ENCODE measurements at places on chromosomes 5 and 9. TPM values are rescaled to one million over a fixed set of nuclear protein-coding genes. Genes with fewer than 3 reads are reported as not detected.

Gene TPPP
- total RNA-seq, result 0.11 TPM

Gene ANKDD1B
- total RNA-seq, result 0.48 TPM

Gene SOHLH1
- not detected for total RNA-seq

Gene MYMK
- total RNA-seq, result not detected

Gene HOMER1
- 13.5 TPM for total RNA-seq

Gene ZNF474
- not detected for total RNA-seq

Gene FAM53C
- 26.1 TPM for total RNA-seq

Gene WDR38
- total RNA-seq, result not detected

Gene SAPCD2
- total RNA-seq, result 26.5 TPM

Gene ANKRD18A
- 3.9 TPM for total RNA-seq

Gene SPATA31C2
- total RNA-seq, result not detected

Gene SPINK4
- not detected for total RNA-seq

Gene ADGRV1
- 12.4 TPM for total RNA-seq

Gene SPINK7
- not detected for total RNA-seq

Gene ABLIM3
- not detected for total RNA-seq

Gene EPB41L4B
- total RNA-seq, result 1.5 TPM

Gene OR13J1
- total RNA-seq, result not detected

Gene PCDHGC5
- total RNA-seq, result not detected

Gene IGFBPL1
- not detected for total RNA-seq

Gene SLC34A3
- total RNA-seq, result not detected

Gene PCDHA7
- not detected for total RNA-seq

Gene PTGDS
- total RNA-seq, result not detected

Gene WNK2
- total RNA-seq, result 1.2 TPM

Gene ENTREP1
- total RNA-seq, result not detected

Gene TMEM203
- 34.9 TPM for total RNA-seq

Gene INSYN2B
- not detected for total RNA-seq

Gene WNT8A
- not detected for total RNA-seq

Gene PLPP1
- total RNA-seq, result 49.6 TPM

Gene RASGRF2
- total RNA-seq, result 19.4 TPM

Gene DIPK1B
- total RNA-seq, result 3.4 TPM

Gene PRSS3
- total RNA-seq, result not detected

Gene CCIN
- total RNA-seq, result not detected

Gene CFAP157
- 0.18 TPM for total RNA-seq

Gene TUSC1
- total RNA-seq, result 0.48 TPM

Gene CD274
- 36.7 TPM for total RNA-seq

Gene GDA
- not detected for total RNA-seq

Gene PCDHGA10
- total RNA-seq, result 0.34 TPM

Gene SLCO6A1
- total RNA-seq, result not detected

Gene NPM1
- total RNA-seq, result 2,774 TPM

Gene LRRC26
- 0.34 TPM for total RNA-seq

Gene DBN1
- 28.7 TPM for total RNA-seq

Gene IGIP
- 2.3 TPM for total RNA-seq

Gene ANKRD34B
- total RNA-seq, result not detected
